ENCODE measurements at places on chromosomes 12 and 14.

- DNase-seq, result no peak
These were observed 29.5 kb upstream of the HIGD1C start for GRCh38 chr12:50922820-50923219.

GRCh38 chr12:10739157-10740118 is 16.3 kb upstream of the YBX3 start:
- no peak for DNase-seq

DNA sequence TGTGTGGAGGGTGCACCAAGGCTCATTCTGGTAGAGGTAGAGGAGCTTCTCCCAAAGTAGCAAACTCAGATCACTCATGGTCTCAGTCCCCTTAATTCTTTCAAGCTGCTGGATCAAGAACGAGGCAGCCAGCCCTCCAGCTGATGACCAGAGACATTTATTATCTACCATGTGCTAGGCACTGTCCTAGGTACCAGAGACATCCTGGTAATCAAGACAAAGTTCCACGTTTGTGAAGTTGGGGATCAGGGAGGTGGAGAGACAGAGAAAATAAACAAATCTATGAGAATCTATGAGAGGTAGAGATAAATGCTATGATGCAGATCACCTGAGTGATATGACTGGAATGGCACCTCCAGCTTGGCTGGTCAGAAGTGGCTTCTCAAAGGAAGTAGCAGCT is 130.2 kb downstream of the CRADD start:
- DNase-seq, result no peak

DNA sequence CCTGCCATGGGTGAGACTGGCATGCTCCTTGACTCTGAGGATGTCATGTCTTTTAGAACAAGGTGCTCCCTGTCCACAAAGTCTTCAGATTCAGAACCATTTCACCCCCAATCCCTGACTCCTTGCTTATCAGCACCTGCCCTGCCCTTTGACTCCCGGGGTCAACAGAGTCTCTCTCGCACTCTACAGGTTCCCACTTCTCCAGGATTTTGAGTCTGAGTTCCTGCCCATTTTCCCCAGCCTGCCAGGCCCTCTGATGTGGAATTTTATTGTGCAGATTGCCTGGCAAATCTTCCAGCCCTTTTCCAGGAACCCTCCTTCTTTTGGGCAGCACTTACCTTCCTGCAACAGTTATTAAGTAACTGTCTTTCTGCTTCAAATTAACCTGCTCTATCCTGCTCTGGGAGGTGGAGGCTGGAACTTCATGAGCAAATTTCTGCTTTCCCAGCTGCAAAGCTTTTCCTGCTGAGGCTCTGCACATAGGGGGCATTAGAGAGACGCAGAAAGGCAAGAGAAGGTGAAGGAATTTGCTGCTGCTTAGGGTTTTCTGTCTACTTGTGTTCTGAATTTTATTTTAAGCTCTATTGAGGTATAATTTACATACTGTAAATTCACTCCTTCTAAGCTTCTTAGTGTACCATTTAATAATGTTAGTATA is 259.1 kb downstream of the PCNX1 start:
- no peak for DNase-seq

- DNase-seq, result no peak
These were observed 470.3 kb downstream of the FOXG1 start for GRCh38 chr14:29236848-29237247.

- DNase-seq, result no peak
These were observed 42.1 kb downstream of the MAP1LC3B2 start for GRCh38 chr12:116600959-116601918.

DNA sequence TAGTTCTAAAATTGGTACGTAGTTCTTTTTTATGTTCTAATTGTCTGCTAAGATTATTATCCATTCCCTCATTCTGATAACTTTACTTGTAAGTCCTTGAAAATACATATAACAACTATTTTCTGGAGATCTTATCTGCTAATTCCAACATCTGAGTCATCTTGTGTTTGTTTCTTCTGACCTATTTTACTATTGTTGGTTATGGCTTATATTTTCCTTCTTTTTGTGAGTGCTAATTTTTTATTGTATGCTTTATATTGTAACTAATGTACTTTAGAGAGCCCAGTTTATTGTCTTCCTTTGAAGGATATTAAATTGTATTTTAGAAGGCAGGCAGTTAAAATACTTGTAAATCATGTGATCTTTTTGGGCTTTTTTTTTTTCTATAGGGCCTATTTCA is 149.3 kb upstream of the LRFN5 start:
- no peak for DNase-seq

DNA sequence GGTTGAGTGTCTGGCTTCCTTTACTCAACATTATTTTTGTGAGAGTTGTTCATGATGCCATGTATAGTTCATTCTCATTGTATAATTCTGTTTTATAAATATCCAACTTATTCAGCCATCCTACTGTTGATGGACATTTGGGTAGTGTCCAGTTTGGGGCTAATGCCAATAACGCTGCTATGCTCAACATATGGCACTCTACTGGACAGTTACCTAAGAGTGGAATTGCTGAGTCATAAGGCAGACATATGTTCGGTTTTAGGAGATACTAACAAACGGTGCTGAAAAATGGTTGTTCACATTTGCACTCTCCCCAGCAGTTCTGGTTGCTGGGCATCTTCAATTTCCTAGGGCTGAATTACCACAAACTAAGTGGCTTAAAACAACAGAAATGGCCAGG is 28.7 kb upstream of the P2RX4 start:
- no peak for DNase-seq

DNA sequence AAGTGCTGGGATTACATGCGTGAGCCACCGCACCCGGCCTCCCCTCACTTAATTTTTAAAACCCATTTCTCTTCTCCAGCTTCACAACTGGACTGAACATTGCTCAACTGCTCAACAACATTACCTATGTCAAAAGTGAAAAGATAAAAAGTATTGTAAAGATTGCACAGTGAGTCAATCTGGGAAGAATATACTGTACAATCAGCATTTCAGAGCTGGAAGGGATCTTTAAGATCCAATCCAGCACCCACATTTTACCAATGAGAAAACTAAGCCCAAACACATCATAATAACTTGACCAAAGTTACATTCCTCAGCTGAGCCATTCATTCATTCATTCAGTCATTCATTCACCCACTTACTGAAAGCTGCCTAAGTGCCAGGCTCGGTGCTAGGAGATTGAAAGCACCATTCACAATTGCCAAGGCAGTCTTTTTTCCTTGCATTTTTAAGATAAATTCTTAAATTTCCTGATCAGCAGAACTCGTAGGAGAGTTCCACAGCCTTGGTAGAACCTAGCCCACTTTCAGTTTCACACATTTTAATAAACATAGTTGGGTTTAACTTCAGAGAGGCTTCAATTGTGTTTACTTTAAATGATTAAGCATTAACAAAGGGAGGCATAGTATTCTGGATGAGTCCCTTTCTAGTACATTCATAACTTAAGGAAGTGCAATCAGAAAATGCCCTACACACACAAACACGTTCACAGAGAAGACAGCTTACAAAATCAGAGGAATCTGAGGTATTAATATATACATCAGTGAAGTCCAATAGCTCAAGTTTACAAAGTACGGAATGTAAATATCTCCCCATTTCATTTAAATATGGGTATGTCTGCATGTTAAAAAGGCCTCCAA is 3.0 kb downstream of the GALNT4 start:
- DNase-seq, result no peak

- DNase-seq, result no peak
These were observed 87.7 kb downstream of the SAMD4A start for GRCh38 chr14:54654605-54655004.

GRCh38 chr14:79680087-79680486 is 531.2 kb downstream of the DIO2 start:
- no peak for DNase-seq

DNA sequence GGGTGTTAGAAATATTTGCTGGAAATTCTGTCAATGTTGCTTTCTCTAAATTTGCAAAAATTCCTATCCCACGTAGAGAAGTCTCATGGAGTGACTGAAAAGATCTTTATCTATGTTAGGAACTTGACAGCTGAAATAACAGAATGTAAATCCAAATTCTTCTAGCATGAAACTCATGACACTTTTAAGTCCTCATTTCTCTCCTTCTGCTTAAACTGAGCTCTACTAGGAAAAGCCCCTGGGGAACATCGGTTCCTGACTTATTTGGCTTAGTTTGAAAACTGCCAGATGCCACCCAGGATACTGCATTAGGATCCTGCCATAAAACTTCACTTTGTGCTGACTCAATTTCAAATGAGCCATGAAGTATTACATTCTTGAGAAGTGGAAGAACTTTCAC is 426.0 kb downstream of the GALC start:
- no peak for DNase-seq

DNA sequence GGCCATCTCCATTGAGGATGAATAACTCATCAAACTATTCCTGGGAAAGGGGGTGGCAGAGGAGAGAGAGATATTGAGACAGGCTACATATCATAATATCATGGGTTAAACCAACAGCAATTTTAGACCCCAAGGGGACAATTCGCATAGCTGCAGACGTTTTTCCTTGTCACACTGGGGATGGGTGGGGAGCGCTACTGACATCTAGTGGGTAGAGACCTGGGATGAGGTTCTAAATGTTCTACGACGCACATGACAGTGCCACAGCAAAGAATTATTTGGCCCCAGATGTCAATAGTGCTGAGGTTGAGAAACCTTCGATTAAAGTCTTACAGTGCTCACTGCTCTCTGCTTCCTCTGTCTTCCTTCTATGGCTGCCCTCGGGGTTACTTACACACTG is 425.6 kb downstream of the NRXN3 start:
- no peak for DNase-seq

Data from CD4-positive, alpha-beta T cell treated with Interleukin-1 beta for 1 hour (primary cell).